ENCODE measurements at places on chromosomes 3 and 15.
A peak's percentile ranks its signal among the peaks of the same experiment; 100 is the strongest.

DNA sequence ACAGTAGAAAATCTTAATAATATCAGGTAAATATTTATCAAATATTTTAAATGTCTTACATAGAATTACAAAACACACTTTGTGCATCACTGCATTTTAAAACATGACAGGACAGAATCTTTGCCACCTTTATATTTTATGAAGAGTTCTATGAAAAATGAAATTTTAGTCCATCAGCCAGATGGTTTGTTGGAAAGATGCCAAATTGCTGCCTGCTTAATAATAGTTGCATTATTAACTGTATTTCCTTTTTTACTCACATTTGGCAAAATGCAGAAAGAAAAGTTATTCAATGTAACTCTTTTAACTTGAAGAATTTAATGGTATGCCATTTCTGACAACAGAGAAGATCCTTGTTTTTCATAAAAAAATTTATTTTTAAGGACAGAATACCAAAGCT is 1271.6 kb downstream of the NSUN3 start:
- no peak for DNase-seq

DNA sequence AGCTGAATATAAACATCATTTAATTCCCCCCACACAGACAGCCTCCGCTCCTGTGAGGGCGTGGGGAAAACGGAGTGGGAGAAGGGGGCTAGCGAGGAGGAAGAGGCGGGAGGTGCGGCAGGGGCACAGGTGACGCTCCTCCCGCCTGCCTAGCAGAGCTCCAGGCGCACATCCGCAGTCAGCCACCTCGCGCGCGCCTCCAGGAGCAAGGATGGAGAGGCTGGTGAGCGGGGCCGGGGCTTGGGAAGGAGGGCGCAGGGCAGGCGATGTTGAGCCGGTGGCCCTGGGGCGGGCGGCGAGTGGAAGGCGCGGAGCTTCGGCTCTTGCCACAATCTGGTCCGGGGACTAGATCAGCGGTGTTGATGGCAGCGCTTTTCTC is at the start of gene CD200:
CD200 (plus strand) TSS at position 155 of the 379 bp plus-strand sequence; CDS start at position 212, 57 bp downstream.
- DNase-seq: no peak

- no peak for DNase-seq
Observed at GRCh38 chr3:39423436-39423970, 17.0 kb downstream of the RPSA start.

DNA sequence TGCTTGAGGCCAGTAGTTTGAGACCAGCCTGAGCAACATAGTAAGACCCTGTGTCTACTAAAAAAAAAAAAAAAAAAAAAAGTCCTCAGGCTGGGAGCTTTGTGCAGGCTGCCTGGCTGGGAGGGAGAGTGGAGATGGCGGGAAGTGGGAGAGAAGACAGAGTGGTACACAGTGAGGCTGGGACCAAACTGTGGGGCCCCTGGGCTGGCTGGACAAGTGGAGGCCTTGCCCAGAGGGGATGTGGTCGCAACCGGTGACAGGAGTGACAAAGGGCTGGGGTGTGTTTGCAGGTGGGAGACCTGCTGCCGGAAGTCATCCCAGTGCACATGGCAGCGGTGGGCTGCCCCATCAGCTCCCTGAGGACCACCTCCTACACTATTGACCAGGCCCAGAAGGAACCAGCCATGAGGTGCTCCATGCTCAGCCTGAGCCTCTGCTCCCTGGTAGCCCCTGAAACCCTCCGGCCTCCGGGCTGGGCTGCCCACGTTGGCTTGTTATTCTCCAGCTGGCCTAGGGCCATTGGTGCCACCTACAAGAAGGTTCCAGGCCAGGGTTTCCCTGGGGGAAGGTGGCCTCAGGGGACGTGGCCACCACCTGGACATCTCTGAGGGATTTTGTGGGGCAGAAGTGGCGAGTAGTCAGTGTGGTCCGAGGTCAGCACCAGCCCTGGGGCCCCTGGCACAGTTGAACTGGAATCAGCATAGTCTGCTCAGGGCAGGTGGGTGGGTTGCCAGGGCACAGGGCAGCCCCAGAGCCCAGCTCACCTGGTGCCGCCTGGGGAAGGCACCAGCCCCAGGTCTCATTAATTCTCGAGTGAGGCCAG is 22.7 kb downstream of the ACAA1 start:
- DNase-seq: no peak

DNA sequence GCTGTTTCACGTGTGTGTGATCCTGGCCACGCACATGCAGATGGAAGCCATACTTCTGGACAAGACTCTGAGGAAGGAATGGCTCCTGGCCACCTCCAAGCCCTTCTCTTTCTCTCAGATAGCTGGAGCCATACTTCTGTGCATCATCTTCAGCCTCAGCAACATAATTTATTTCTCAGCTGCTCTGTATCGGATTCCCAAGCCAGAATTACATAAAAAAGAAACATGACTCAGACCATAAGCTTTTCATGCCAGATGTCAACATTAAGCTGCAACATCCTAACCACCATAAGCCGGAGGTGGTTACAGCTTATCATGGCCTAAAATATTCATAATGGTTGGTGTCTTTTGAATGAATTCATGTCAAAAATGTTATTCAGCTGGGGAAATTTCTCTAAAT is 10.6 kb upstream of the KIF23 start:
- DNase-seq: no peak

DNA sequence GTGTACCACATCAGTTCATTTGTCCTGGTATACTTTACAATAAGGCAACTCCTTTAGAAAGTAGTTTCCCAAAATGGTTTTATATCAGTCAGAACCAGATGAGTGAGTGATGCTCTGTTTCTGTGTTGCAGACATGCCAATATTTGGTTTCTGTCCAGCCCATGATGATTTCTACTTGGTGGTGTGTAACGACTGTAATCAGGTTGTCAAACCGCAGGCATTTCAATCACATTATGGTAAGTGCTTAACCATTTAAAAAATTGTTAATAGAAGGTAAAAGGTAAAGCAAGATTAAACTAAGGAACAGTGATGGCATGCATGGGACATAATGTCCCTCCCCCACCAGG is 40.0 kb upstream of the SCAANT1 start:
- DNase-seq: no peak

- DNase-seq: peak; percentile 12
Observed at GRCh38 chr3:84108442-84108971, 850.3 kb upstream of the CADM2 start.

GRCh38 chr3:192819001-192819569 is 91.7 kb upstream of the FGF12 start:
- DNase-seq: peak; percentile 34

GRCh38 chr3:114510201-114510600 is 216.4 kb downstream of the TIGIT start:
- DNase-seq: no peak

DNA sequence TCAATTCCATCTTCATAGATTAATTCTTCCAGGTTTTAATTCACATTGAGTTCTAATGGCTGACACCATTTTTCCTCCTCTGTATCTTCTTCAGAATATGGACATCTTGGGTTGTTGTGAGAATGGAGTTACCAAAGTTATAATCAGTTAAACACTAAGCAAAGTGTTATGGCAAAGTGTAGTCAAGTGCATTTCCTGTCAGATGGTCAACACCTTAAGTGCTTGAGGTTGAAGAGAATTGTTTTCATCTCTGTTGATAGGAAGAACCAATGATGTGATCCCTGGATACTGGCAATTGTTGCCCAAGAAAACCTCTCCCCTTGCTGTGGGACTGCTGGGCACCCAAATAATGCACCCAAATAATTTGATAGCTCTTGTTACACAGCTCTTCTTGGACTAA is 102.6 kb upstream of the SATB1 start:
- no peak for DNase-seq

DNA sequence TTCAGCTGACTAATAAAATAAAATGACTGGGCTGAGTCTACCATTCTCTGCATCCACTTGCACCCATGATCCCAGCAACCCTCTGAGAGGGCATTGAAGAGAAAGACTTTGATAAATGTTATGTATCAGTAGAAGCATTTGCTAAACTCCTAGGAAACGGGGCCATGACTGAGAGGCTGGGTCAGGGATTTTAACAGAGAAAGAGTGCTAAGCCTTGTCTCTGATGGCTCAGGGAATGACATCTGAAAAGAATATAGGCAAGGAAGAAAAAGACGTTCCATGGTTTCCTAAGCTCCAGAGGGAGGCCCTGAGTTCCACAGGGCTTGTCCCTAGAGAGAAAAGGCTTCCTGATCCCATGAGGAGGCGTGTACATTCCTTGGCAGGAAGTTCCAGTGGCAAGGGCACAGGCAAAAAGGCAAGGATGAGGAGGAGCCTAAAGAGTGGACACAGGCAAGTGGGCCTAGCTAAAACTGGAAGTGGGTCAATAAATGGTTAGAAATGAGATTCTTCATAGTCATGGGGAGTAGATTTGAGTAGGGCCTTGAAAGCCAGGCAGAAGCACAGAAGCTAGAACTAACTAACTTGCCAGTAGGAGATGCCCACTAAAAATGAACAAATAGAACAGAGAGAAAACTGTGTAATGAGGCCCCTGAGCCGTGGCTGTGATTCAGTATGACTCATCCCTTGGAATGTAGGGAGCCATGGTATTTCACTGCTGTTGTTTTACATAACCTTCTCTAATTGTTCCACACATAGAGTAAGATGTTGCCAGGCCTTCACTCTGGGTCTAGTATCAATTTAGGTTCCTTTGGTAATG is 44.9 kb upstream of the MANF start:
- peak; percentile 90 for DNase-seq

GRCh38 chr3:136861890-136862616 is at the start of gene NCK1:
NCK1 (plus strand) TSS chr3:136862208; CDS start chr3:136928002, 65,794 bp downstream.
- DNase-seq: peak; percentile 96

DNA sequence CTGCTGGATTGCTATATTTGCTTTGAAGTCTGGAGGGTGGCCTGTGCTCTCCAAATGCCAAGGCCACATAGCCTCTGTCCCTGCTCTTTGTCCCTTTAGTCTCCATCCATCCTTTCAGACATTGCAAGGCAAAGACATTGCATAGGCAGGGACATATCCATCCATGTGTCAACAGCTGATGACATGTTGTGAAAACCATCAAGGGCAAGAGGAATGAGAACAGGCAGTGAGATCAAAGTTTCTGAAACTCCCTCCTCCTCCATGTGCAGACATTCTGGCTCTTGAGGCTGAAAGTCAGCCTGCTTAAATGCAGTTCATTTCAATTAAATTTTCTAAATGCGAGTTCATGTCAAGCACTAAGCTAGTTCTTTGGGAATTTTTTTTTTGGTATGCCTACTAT is 135.2 kb upstream of the CTNNB1 start:
- DNase-seq: no peak

DNA sequence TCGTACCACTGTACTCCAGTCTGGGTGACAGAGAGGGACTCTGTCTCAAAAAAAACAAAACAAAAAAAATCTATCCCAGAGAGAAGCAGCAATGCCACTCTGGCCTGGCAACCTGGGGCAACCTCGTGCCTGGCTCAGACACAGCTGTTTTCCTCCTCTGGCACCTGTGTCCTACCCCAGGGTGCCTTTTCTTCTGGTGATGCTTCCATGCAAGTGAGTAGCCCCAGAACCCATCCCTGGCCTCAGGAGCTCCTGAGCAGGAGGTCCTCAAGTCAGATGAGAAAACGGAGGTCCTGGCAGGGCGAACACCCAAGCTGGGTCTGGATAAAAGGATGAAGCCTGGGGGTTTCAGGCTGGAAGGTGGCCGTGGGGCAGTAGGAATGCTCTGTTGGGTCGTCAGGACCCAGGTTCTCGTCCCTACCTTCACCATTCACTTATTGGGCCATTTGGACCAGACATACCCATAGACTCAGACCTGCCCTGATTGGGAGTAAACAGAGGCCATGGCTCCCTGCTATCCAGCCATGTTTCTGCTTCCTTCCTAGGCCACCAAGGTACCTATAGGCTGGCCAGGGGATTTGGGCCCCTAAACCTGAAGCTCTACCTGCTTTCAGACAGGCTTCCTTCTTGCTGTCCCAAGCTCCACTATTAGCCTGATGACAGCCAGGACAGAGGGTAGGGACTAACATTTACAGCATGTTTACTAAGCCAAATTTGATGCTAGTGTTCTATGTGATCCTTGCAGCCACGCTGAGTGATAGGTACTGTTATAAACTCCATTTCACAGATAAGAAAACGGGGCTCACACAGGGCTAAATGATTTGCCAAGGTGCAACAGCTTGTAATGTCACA is 102.2 kb downstream of the DAPK2 start:
- DNase-seq: no peak

GRCh38 chr15:99914723-99915122 is 181.5 kb upstream of the LYSMD4 start:
- DNase-seq: no peak

DNA sequence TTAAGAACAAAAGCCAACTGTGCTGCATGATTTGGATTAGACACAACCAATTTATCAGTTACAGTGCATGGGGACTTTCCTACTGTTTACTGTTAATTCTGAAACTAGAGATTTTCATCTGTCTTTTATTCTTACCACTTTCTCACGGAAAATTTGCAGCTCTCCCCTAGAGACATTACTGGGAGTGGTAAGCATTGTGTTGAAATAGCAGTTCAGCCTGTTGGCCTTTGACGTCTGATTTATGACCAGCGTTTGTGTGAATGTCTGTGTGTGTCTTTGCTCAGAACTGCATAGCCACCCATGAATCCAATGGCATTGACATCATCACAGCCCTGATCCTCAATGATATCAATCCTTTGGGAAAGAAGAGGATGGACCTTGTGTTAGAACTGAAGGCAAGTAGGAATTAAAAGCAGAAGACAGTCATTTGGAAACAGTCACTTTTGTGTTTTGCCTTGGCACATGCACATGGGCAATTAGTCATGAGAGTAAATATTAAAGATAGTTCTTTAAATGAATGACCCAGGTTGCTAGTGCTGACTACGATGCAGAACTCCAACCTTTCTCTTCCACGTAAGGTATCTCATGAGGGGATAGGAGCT is 202.2 kb upstream of the BHLHE40 start:
- DNase-seq: no peak

GRCh38 chr15:77819851-77820728 is 187.4 kb upstream of the LINGO1 start:
- no peak for DNase-seq

- DNase-seq: no peak
Observed at GRCh38 chr3:66467996-66468735, 32.7 kb downstream of the LRIG1 start.

DNA sequence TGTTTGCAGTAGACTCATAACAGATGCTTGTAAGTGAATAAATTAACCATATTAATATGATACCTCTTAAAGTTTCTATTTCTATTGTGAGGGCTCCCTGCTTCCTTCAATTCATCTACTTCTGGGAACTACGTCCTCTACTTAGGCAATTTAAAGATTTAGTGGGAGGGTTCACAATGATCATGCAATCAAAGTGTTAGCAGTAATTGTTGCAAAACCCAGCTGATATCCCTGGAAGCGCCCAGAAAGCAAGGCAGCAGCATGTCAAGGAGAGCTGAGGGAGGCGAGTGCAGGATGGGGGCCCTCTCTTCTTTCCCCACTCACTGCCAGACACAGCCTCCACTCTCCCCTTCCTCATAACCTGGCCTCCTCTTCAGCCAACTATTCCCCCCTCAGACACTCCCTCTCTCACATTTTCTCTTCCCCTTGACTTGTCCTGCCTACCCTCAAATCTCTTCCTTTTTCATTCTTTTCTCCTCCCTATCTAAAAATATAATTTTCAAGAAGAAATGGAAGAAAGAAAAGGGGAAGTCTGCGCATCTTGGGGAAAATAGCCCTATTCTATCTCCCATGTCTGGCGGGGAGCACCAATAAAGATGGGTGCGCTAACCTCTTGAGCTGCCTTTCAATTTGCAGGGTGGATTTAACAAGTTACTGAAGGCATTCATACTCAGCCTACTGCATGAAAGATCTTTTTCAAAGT is 6.6 kb downstream of the TMEM212 start:
- no peak for DNase-seq

All from kidney capillary endothelial cell (primary cell).